SK-N-SH treated with all-trans-retinoic acid at 6 μM for 48 hours (cell line): ENCODE measurements at places on chromosomes 5 and 9.

DNA sequence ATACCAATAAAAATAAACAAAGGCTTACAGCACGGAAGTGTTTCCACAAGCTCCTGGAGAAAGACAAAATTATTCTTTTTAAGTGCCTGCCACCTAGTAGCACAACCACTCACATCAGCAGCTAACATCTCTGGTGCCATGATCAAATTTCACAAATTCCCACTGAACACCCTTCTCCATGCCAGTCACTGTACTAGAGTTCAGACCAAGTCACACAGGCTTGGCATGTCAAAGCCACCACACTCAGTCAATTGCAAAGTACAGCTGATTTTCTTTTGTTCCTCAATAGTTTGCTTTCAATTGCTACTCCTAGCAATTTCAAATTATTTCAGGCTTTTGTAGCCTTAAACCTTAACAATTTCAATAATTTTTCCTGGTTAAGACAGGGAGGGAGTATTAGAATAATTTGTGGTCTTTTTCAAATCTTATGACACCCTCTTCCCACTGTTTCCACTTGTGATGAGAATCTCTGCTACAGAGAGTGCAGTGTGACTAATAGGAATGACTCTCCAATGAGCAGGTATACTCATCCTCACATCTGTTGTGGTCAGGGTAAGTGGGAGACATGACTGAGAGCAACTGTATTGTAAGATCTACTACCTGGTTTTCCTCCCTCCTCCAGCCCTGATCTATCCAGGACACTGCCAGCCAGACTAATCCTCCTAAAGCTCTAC lies 46.2 kb downstream of the RNF145 start:
- peak; percentile 90 for ATAC-seq

- ATAC-seq, result no peak
Observed at GRCh38 chr9:109017493-109017892, 4.2 kb upstream of the CTNNAL1 start.

DNA sequence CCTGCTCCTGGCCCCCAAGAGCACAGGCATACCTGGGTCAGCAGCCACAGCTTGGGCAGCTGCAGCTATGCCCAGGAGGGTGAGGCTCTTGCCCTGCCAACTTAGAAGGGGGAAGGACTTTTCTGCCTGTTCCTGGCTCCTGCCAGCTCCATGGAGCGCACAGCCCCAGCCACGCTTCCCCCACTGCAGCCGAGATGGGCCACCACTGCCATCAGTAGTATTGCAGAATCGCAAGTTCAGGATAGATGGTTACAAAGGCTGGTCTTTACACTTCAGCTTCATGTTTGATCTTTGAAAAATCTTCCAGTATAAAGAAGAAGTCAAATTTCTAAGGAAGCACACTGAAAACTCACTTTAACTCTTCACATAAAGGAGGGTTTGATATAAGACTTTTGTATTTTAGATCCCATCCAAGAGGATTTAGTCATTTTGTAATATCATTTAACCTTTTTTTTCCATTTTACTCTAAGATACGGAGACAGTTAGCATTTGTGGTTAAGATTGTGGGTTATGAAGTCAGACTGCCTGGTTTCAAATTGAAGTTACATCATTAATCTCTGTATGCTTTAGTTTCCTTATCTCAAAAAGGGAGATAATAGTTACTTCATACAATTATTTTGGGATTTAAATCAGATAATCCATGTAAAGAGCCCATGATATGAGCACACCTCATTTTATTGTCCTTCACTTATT lies 81.8 kb downstream of the NLN start:
- ATAC-seq, result no peak

DNA sequence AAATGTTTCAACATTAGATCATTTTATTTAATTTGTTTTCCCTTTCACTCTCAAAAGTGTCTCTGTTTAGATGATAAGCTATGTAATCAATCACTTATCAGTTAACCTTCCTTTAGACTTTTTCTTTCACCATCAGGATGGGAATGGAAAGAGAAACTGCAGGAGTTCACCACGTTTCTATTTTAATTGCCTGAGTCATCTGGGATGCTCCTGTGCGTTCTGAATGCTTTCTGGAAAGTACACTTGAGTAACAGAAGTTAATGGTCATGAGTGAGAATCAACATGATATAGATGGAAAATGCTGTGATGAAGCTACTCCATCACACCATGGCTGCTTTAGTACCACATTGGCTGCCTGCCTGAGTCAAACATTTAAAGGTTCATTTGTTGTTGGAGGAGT lies 783.3 kb upstream of the CDH9 start:
- ATAC-seq, result no peak

DNA sequence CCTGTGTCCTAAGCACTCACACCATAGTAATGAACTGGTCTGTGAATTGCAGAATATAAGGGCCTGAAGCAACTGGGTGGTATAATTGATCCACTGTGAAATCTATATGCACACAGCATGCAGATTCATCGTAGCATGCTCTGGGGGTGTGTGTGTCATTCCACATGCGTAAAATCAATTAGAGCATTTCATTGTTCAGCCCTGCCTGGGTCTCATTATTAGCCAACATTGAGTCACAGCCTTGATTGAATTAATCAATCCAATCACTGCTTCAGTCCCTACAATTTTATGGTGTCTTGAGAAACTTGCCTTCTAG lies 248.0 kb downstream of the ADAMTSL1 start:
- ATAC-seq, result no peak

GRCh38 chr5:178785999-178786398 lies 55.5 kb upstream of the ZNF354A start:
- ATAC-seq, result no peak

GRCh38 chr9:32278991-32279390 lies 105.5 kb upstream of the ACO1 start:
- no peak for ATAC-seq

- peak; percentile 78 for ATAC-seq
Observed at GRCh38 chr5:145718956-145719355, 116.2 kb downstream of the PRELID2 start.

DNA sequence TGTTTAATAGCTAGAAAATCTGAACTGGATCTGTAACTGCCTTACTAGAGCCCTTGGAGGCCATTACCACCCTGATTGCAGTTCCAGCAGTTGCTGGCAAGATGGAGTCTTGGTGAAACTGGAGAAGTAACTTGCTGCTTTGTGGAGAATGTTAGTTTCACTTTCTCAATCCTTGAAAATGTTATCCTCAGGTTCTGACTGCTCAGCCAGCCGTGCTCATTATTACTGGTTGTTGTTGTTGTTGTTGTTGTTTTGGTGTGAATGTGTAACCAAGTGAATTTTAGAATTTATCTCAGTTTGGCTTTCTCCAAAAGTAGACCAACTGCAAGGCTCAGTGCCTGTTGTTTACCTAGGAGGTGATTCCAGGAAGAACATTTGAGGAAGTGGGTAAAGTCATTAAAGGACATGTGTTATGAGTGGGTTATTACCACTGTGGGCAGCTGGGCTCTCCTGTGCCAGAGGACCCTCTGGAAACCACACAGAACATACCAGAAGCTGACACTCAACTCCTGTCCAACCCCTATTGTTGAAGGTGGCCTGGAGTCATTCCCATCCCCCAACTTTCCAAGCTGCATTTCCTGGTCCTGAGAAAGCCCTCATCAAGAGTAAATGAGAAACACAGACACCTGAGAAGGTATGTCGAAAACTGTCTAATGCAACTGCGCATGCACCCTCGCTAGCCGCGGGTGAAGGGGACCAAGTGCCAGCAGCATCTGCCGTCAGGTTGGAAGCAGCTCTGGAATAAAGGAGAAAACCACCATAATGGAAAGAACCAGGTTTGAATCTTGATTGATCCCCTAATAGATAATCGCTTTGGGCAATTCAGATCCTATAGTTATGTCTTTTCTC lies 111.6 kb downstream of the CMYA5 start:
- ATAC-seq, result no peak

- ATAC-seq, result no peak
Observed at GRCh38 chr9:34580358-34580757, 9.2 kb downstream of the CNTFR start.

DNA sequence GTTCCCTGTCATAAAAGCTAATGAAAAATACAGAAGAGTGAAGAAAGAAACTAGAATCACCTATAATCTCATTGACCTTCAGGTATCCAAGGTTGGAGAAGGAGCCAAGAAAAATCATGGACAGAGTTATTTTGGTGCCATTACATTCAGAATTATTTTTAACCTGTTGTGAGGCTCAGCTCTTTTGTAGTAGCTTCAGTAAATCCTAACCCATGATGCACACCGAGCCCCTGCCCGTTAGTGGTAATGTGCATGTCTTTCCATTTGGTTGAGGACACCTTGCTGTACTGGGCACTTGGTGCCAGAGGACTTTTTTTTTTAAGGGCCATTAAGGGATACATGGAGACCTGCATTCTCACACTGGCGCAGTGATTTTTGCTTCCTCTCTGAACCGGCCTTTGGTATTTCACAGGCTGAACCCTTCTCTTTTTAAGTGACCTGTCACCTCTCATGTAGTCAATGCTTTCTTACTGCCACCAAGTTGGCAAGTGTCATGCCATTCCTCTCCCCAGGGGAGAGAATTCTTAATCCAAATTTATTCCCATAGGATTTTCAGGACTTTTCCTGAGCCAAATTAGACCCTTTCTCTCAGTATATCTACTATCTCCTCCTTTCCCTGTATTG lies 125.6 kb downstream of the SMARCA2 start:
- no peak for ATAC-seq

DNA sequence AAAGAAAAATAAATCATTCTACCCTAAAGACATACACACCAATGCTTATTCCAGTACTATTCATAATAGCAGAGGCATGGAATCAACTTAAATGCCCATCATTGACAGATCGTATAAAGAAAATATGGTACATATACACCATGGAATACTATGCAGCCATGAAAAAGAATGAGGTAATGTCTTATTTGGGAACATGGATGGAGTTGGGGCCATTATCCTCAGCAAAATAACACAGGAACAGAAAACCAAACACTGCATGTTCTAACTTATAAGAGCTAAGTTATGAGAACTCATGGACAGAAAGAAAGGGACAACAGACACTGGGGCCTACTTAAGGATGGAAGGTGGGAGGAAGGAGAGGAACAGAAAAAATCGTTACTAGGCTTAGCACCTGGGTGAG lies 527.5 kb upstream of the ST8SIA4 start:
- no peak for ATAC-seq

GRCh38 chr5:173239233-173239593 lies 4.2 kb upstream of the NKX2-5 start:
- no peak for ATAC-seq

GRCh38 chr5:81424728-81425127 lies 30.8 kb upstream of the ACOT12 start:
- no peak for ATAC-seq

GRCh38 chr5:120507800-120508463 lies 43.8 kb downstream of the PRR16 start:
- no peak for ATAC-seq

DNA sequence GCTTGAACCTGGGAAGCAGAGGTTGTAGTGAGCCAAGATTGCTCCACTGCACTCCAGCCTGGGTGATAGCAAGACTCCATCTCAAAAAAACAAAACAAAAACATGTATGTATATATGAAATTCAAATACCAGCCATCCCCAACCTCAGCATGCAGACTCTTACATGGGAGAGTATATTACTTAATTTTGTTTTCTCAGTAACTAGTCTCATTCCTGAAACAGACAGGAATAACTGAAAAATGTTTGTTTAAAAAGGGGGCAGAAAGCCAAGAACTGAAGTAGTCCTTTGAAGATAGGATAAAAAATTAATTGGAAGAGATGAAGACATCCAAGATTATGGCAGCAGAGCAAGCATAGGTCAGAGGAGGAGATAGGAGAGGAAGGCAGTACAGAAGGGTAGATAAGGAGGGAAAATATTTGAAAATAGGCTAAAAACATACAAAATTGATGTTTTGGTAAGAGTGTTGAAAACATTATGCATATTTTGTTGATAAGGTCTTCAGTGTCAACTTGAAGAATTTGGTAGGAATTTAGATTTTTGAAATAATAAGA lies 309.9 kb downstream of the MAT2B start:
- ATAC-seq, result no peak

DNA sequence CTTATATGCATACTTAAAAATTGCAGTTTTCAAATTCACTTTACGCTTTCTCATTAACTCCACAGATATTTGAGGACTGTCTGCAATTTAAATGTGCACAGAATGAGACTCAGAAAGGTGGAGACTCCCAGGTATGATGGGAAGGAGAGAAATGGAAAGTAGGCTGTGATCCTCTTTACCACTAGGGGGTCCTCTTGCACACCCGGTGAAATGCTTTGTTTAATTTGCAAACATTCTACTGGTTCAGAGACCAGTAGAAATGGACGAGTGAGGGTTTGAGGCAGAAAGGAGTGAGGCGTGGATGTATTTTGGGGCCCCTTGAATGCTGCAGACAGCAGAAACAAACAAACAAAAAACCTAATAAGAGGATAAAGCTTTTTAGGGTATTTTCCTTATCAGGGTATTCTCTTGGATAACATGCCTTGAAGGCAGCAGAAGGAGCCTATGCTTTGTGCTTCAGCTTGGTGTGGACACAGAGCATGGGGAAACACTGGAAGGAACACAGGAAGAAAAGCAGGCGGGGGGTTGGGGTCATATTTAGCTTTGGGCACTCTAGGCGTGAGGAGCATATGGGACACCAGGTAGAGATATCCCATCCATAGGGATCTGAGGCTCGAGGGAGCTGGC lies 410.1 kb downstream of the DMRT2 start:
- ATAC-seq, result no peak

DNA sequence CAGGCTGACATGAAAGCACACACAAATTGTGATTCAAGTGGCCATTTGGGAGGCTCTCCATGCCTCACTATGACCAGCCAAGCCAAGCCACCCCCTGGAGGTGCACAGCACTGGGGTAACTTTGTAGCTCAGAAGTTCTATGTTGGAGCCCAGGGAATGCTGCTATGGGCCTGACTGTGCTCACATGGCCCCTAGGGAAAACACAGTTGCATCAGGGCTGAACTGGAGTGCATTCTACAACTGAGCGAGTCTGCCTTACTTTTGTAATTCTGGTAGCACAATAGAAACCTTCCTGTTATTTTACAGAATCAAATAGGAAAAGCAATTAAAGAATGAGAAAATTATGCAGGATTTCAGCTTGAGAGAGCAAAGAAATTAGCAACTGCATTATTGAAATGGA lies 455.5 kb upstream of the TRPC7 start:
- no peak for ATAC-seq

DNA sequence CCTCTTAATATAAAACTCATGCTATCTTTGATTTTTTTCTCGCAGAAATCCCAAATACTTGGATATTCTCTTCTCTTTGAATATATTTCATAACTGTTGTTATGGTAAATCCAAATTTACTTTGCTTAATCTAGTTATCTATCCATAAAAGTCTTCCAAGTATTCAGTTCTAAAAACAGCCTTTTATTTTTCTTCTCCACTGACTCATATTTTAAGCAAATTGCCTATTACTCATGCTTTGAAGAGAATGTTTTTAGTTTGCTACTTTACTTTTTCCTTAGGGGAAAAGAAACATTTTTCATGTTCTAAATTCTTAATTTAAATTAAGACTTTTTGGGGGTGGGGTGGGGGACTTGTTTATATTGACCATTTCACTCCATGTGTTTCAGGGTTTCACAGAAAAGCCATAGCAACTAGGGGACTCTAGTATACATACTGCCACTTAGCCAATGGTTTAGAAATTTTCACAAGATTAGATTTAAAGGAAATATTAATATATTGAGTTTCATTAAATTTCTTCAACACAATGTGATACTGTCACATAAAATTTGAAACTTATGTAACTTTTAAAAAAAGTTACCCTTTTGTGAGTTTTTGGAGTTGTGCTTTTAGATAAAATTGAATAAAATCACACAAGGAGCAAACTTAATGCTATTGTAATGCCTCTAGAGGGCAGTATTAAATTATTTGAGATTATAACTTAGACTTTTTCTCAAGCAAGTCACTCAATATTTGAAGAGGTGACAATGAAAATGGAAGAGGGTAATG lies 545.8 kb upstream of the ARRDC3 start:
- peak; percentile 83 for ATAC-seq
